ENCODE measurements at places on chromosomes 3 and 15. TPM values are rescaled to one million over a fixed set of nuclear protein-coding genes. Genes with fewer than 3 reads are reported as not detected.

THRB gene
- total RNA-seq = not detected

C2CD4B gene
- 1.3 TPM for total RNA-seq

GOLGA8T gene
- 0.26 TPM for total RNA-seq

CXCR6 gene
- total RNA-seq = 4.4 TPM

P2RY14 gene
- 0.90 TPM for total RNA-seq

EDC3 gene
- 18.1 TPM for total RNA-seq

SLC28A2 gene
- not detected for total RNA-seq
